Activated CD8-positive, alpha-beta T cell treated with anti-CD3 and anti-CD28 coated beads for 36 hours (primary cell): ENCODE measurements at places on chromosomes 1 and 21. TPM values are rescaled to one million over a fixed set of nuclear protein-coding genes. Genes with fewer than 3 reads are reported as not detected.

- H3K4me1 ChIP-seq: peaks cover 24% of the 10 kb centered on the region
- H3K4me3 ChIP-seq: peak overlapping the region; percentile 99
- peaks cover 10% of the 10 kb centered on the region for H3K36me3 ChIP-seq
- H3K27ac ChIP-seq: peak overlapping the region; percentile 97
- DNase-seq: no peak
Observed at GRCh38 chr1:93078203-93078602, 880 bp upstream of the MTF2 start.

DNA sequence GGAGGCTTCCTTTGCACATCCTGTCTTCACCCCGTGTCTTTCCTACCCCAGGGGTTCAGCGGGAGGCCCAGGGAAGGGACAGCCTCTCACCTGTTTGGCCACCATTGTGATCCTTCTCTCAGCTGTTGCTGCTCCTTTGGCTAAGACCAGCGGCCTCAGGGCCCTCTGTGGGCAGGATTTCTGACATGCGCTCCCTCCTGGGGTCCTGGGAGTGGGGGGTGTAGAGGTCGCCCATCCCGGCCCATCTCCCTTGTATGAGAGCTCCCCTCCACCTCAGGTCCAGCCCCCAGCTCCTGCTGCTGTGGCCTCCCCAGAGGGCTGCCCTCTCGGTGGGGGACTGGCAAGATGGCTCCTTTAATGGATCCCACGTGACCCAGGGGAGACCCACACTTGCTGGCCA, 120.5 kb downstream of the PRDM2 start:
- no peaks in the 10 kb centered on the region for H3K4me1 ChIP-seq
- no peaks in the 10 kb centered on the region for H3K27me3 ChIP-seq
- no peak overlapping the region for H3K27ac ChIP-seq
- DNase-seq: no peak
- H3K36me3 ChIP-seq: peaks cover 2% of the 10 kb centered on the region

DNA sequence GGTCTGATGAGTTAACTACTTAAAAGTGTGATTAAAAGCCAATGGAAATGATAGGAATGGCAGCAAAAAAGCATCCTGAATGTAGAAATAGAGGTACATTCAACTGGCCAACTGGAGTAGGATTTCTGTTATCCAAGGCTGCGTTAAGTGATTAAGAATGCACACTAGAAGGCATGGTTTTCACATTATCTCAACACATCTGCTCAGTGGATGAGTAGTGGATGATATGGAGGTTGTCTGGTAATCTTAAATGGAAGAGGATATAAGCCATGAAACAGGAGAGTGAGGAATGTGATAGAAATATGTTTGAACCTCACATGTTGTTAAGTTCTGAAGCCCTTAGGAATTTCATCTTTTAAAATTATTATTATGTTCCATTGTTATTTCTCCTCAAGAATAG, 839.9 kb downstream of the USP25 start:
- no peaks in the 10 kb centered on the region for H3K27me3 ChIP-seq
- H3K4me1 ChIP-seq: no peaks in the 10 kb centered on the region
- no peak for DNase-seq
- no peaks in the 10 kb centered on the region for H3K36me3 ChIP-seq
- H3K27ac ChIP-seq: no peak overlapping the region
- no peak overlapping the region for H3K4me3 ChIP-seq

DNA sequence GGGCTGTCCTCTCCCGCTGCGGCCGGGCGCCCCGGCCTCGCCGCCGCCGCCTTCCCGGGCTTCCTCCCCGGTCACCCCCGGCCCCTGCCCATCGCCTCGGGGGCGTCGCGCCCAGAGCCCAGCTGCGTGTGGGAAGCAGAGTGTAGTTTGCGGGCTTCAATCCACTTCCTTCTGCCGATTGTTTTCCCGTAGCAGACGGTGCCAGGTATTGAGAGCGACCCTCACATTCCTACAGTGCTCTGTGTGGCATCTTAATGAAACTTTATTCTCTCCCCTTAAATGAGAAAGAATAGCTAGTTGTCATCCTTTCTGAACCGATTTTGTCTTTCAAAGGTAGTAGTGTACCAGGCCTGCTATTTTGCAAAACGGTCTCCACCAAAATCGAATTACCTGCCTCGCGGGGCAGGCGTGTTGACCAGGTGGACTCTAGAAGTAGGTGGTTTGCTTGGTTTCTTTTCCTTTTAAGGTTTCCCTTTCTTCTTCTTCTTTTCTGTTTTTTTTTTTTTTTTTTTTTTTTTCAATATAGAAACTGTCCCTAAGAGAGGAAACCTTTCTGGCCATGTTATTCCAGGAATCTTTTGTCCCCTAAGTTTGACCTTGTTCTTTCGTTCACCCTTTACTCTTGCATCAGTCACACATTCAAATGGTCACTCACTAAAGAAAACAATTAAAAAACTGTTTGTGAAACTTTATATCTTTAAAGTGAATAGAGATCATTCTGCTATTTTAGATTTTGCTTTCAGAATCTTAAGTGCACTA, 881 bp downstream of the USP25 start:
- no peak for DNase-seq
- peaks cover 3% of the 10 kb centered on the region for H3K36me3 ChIP-seq
- H3K4me3 ChIP-seq: peak overlapping the region; percentile 94
- peak overlapping the region; percentile 90 for H3K27ac ChIP-seq
- H3K27me3 ChIP-seq: peaks cover 2% of the 10 kb centered on the region

- no peak overlapping the region for H3K27ac ChIP-seq
- H3K4me1 ChIP-seq: no peaks in the 10 kb centered on the region
- H3K36me3 ChIP-seq: no peaks in the 10 kb centered on the region
Observed at GRCh38 chr21:40587736-40588346, 259.1 kb downstream of the DSCAM start.

DNA sequence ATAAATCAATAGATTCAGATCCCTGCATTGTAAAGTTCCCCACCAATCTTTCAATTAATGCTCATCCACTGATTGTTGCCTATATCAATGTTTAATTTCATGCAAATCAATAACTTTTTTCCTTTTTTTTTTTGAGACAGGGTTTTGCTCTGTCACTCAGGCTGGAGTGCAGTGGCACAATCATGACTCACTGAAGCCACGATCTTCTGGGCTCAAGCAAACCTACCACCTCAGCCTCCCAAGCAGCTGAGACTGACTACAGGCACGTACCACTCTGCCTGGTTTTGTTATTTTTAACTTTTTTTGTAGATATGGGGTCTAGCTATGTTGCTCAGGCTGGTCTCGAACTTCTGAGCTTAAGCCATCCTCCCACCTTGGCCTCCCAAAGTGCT, 25.7 kb downstream of the DIO1 start:
- DNase-seq: peak; percentile 68
- peaks cover 30% of the 10 kb centered on the region for H3K36me3 ChIP-seq
- H3K27me3 ChIP-seq: no peaks in the 10 kb centered on the region
- peak overlapping the region; percentile 90 for H3K27ac ChIP-seq
- H3K4me3 ChIP-seq: no peak overlapping the region

GRCh38 chr1:84021822-84022221, 22.9 kb upstream of the TTLL7 start:
- DNase-seq: no peak
- no peaks in the 10 kb centered on the region for H3K4me1 ChIP-seq
- H3K36me3 ChIP-seq: no peaks in the 10 kb centered on the region
- H3K27ac ChIP-seq: no peak overlapping the region
- no peak overlapping the region for H3K4me3 ChIP-seq
- H3K27me3 ChIP-seq: peaks cover 4% of the 10 kb centered on the region

DNA sequence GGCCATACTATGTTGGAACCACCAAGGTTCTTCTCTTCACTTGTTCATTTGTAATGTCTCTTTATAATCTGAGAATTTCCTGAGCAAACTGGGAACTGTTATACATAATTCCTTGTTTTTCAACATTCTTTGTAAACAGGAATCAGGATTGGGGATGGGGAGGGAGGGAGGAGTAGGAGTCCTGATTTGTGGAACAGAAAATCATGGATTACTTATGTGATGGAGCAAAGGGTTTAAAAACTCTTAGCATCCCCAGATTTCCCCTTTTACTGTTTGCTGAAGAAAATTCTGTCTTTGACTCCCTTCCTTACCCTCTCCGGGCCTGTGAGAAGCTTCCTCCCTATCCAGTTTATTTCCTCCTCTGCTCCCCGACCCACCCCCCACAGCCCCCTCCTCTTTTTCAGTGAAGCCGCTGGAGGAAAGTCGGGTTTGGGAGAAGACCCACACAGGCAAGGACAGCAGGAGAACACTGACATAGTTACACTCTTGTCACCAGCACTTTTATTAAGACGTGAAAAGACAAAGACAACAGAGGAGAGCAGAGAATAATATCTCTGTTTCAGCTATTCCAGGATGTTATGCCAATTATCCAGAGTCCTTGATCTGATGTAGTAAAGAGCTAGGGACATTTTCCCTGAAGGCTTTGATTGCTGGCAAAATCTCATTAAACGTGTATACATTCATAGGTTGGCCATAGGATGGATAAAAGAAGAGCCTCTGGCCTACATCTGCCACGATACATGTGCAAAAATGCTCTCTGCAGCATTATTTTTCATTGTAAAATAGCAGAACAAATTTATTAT, 4.6 kb upstream of the NBPF1 start:
- no peaks in the 10 kb centered on the region for H3K36me3 ChIP-seq
- no peak overlapping the region for H3K27ac ChIP-seq
- H3K4me3 ChIP-seq: no peak overlapping the region
- no peaks in the 10 kb centered on the region for H3K4me1 ChIP-seq
- no peaks in the 10 kb centered on the region for H3K27me3 ChIP-seq
- DNase-seq: no peak

DNA sequence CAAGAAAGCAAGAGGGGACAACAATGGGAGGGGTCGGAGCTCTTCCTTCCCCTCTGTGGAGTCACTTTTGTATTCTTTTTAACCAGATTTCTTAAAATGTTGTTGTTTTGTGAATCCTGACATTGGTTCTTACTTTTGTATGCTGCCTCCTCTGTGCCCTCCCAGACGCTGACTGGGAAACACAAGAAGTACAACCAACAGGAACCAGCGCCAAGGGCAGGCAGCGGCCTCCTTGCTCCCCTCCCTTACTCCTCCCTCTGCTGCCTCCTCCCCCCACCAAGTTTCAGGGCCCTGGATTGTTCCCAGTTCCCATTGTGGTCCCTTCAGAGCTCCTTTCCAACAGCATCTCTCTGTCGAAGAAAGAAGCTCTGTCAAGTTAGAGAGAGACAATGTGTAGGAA, 111.1 kb downstream of the BRINP2 start:
- no peak overlapping the region for H3K4me3 ChIP-seq
- DNase-seq: no peak
- no peaks in the 10 kb centered on the region for H3K4me1 ChIP-seq

DNA sequence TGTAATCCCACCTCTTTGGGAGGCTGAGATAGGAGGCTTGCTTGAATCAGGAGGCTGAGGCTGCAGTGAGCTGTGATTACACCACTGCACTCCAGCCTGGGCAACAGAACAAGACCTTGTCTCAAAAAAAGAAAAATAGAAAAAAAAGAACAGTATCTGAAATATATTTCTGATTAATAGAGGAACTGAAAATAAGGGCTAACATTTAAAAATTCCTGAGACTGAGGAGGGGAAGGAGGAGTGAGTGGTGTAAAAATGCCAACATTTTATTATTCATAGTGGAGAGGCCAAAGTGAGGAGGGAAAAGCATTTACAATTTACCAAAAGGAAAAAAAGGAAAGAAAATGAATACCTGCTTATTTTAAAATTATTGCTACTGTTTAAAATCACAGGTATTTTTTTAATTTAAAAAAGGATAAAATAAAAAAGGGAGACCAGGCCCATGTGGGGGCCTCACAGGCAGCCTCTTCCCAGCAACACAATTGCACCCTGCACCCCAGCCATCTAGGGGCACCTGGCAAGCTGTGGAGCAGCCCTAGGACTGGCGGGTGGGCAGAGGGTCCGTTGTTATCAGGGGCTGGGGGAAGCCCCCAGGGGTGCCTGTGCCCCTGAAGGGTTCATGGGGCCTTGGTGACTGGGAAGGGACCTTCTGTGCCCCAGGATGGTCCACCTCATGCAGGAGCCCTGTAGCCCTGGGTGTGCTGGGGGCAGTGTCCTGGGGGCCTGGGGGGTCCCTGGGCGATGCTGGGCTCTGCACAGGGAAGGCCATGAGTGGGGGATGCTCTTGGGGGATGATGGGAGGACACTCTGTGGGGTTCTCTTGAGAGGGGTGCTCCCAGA, 34.8 kb upstream of the ADARB1 start:
- H3K4me1 ChIP-seq: no peaks in the 10 kb centered on the region
- H3K27ac ChIP-seq: no peak overlapping the region
- peaks cover 4% of the 10 kb centered on the region for H3K27me3 ChIP-seq
- peaks cover 2% of the 10 kb centered on the region for H3K36me3 ChIP-seq

TOR3A gene
- total RNA-seq: 28.8 TPM

TEKT2 gene
- total RNA-seq: 0.20 TPM

DNA sequence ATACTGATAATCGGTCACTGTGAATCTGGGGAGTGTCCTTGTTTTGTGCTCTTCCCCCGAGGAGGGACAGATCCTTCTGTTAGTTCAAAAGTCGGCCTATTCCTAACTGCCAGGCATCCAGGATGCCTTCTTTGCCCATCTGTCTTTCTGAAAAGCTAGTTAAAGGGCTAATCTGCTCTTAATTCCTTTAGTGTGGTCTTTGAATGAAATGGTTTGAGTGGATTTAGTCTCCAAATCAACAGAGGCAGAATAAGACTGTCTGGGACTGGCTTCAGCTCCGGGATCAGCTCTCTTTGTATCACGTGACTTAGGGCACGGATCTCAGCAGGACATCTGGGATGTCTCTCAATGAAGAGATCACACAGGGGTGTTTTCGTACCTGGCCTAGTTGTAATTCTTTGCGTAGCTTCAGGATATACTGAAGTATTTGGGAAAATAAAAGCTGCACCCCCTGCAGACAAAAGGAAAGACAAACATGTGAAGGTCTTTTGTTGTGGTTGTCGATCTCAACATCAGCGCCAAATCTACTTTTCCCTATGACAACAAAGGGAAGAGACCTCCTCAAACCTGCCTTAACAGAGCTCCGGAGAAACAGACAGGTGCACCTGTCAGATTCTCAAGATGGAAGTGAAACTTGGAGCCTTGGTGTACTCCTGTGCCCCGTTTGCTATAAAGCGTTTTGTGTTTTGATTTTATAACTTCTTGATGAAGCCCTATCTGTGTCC, 97.9 kb downstream of the ERG start:
- H3K4me3 ChIP-seq: no peak overlapping the region

GRCh38 chr1:44359234-44359935, 4.3 kb upstream of the ERI3 start:
- H3K4me3 ChIP-seq: no peak overlapping the region
- H3K36me3 ChIP-seq: peaks cover 2% of the 10 kb centered on the region
- peaks cover 9% of the 10 kb centered on the region for H3K4me1 ChIP-seq
- DNase-seq: no peak
- H3K27ac ChIP-seq: no peak overlapping the region

DNA sequence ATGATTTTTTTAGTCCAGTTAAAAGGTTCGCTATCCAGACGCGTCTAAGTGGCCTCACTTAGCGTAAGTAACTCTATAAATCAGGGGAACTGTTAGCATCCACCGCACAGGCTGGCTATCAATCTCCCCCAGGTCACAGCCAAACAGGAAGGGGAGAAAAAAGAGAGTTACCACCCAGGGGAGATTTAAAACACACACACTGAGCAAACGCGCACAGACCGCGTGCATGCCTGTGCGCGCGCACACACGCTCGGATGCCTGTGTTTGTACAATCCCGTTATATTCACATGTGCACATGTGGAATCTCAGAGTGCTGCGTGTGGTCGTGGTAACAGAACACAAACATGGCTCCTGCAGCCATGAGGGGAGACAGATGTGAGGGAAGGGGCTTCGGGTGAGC, 125.4 kb downstream of the CASZ1 start:
- no peaks in the 10 kb centered on the region for H3K4me1 ChIP-seq
- no peak for DNase-seq
- H3K4me3 ChIP-seq: no peak overlapping the region
